ENCODE measurements at places on chromosomes 4 and X.

DNA sequence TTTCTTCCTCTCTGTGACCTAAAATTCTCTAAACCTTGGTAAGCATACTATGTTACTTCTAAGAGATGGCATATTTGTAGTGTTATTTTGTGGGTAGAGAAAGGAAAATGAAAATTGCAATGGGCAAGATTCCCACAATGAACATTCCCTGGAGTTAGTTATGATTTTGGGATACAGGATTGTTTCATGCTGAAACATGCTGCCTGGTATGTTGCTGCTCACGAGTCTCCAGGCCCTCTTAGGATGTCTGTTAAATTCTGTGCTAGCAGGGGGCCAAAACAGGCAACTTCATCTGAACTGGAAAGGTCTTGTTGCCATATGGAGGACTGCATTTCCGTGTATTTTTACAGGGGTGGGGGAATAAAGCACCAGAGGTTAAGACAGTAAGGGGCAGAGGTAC, 18.9 kb upstream of the MSMO1 start:
- DNase-seq, result no peak

DNA sequence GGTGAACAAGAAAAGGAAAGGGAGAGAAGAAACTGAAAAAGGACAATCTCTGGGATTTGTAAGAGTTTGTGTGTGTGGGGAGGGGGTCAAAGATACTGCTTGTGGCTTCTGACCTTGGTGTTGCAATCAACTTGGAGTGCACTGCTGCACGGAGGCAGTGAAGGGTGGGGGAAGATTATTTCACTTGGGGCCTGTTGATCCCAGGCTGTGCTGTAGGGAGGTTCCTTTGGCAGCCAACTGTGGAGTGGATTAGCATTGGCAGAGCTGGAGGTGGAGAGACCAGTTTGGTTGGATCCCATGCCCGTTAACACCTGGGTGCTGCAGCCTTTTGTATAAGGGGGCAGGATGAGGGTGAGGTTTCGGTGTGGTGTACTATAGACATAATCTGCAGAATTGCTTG, 38.2 kb downstream of the AFF1 start:
- no peak for DNase-seq

- DNase-seq, result no peak
Measured at GRCh38 chrX:154998204-154998880, 24.2 kb downstream of the F8 start.

DNA sequence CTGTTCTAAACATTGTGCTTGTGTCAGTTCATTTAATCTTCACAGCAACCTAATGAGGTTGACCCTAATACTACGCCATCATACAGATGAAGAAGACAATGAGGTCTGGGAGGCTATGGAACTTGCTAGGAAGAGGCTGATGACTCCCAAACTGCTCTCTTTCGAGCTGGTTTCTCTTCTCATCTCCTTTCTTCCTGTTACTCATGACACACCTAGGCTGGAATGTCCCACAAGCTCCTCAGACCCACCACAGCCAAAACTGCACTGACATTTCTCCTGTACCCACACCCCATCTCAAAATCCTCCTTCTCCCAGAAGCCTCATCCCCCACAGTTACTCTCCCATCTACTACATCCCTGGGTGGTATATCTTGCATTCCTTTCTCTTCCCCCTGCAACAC, 27.4 kb upstream of the PJA1 start:
- DNase-seq, result no peak

DNA sequence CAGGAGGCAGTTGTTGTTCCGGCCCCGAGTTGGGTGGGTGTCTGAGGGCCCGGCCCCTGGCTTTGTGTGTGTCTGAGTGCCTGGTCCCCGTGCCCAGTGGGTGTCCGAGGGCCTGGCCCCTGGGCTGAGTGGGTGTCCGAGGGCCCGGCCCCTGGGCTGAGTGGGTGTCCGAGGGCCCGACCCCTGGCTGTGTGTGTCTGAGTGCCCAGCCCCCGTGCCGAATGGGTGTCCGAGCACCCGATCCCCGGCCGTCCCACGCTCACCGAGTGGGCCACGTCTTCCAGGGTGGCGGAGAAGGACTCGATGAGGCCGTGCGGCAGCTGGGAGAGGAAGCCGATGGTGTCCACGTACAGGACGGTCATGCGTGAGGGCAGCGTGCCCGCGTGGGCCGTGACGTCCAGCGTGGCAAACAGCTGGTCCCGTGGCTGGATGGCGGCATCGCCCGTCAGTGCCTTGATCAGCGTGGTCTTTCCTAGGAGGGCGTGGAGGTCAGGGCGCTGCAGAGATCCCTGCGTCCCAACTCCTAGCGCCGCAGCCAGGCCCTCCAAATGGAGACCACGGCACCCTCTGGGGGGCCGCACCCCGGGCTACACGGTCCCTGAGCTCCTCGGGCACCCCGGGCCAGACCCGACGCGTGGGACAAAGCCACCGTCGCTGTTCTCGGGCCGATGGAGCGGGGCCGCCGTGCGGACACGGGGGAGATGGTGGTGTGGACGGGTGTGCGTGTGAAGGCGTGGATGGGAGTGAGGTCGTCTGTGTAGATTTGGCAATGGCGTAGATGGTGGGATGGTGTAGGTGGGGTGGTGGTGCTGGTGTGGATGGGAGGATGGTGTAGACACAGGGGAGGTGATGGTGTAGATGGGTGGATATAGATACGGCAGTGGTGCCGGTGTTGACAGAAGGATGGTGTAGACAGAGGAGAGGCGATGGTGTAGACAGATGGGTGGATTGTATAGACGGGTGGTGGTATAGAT, 7.2 kb downstream of the GTPBP6 start:
- DNase-seq, result no peak

DNA sequence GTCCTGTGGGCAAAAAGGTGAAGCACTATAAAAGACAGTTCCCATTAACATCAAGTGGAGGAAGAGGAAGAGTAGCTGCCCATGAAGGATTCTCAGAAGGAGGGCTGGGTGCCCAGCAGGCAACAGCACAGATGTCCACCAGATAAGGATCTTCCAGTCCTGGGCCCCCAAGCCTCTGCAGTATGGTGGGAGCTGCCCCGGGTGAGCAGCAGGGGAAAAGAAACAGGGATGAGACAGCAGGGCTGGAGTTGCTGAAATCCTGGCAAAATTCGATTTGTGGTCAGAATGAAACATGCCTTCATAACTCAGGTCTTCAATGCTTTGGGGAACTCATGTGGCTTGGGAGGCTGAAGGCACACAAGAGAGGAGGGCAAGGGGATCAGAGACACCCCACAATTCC, 94.6 kb downstream of the RASL11B start:
- no peak for DNase-seq

- DNase-seq, result no peak
Measured at GRCh38 chr4:127965803-127966175, 583 bp downstream of the ABHD18 start.

DNA sequence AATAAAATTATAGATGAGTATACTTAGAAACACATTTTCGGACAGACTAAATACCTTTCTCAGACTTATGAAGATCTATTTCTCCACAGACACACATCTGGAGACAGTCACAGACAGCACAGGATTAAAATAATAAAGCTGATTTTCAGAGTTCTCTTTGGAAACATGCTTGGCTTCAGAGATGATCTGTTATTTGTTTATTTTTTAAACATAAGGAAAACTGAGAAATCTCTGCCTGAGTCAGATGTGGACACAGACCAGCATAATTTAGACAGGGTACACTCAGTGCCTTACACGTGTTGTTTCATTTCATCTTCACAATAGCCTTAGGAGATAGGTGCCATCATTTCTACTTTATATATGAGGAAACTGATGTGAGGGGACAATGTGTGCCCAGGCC, 92.1 kb downstream of the SLC9A7 start:
- DNase-seq, result no peak

DNA sequence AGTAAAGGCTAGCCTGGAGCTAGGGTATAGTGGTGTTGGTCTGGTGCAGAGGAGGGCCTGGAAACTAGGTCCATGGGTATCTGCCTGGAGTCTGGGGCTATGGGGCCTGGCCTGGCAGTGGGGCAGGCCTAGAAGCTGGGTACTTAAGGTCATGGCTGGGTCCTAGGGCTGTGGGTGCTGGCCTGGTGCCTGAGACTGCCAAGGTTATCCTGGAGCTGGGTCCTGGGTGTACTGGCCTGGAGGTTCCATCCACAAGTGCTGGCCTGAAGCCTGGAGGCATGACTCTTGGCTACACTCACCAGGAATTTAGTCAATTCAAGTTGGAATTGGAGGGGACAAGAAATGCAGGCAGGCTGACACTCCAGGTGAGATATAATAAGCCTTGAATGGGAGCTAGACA, 108.4 kb upstream of the ZCCHC13 start:
- no peak for DNase-seq

- DNase-seq, result no peak
Measured at GRCh38 chr4:15233264-15233597, 194.6 kb upstream of the C1QTNF7 start.

- DNase-seq, result no peak
Measured at GRCh38 chrX:13937370-13938050, 92.2 kb downstream of the GEMIN8 start.

DNA sequence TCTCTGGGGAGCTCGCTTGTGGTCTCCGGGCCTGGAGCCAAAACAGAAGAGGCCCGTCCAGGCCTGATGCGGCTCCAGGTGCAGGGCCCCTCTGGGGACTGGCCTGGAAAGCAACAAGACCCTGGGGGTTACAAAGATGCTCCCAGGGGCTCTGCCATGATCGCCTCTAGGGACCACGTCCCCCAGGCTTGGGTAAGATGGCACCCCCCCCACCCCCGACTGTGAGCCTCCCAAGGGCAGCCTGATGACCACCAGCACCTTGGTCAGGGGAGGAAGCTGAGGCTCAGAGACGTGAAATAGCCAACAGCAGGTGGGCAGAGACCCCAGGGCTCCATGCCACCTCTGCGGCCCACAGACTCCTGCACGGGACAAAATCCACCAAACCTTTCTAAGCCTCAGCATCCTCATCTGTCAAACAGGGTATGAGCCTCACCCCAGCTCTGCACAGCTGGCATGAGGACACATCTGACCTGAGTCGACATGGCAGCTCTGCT, 25.4 kb downstream of the C4orf50 start:
- DNase-seq, result no peak

GRCh38 chr4:107155366-107155765, 119.3 kb upstream of the DKK2 start:
- no peak for DNase-seq

DNA sequence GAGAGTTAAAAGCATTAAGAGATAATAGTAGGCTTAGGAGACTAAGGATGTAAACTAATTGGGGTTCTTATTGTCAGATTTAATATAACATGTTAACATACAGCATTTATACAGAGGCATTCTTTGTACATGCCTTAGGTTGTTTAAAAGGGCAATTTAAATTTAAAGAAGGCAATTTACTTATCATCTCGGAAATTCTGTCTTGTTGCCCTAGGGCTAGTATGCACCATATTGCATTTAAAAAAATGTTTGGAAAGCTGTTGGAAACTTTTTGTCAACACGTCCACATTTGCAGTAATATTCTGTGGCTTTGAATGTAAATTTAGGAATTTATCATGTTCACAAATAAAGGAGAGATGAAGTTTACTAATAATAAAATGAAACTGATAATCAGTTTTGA, 25.5 kb downstream of the GALNT7 start:
- DNase-seq, result no peak

GRCh38 chr4:77994194-77994721, 62.9 kb upstream of the FRAS1 start:
- DNase-seq, result no peak

- no peak for DNase-seq
Measured at GRCh38 chr4:98098764-98099163, 44.5 kb downstream of the STPG2 start.

DNA sequence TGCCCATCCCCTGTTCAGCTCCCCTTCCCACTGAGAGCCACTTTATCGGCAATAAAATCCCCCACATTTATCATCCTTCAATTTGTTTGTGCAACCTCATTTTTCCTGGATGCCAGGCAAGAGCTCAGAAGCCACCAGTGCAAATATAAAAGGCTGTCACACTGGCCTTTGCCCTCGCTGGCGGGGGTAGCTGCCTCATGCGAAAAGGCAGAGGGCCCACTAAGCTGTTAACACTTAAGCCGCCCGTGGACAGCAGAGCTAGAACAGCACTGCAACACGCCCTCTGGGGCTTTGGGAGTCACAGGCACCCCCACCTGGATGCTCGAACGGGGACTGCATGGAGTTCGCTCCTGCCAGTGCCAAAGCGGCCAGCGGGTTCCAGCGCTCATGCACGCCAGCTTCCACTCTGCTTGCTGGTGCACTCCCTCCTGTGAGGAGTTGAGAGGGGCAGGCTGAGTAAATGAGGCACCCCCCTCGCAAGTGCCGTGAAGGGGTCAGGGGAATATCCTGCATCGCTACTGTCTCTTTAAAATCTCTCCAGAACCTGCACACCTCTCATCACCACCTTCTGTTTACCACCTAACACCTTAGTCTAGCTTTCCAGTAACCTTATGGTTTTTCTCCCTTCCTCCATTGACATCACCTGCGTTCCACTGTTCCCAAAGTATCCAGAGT, 99.5 kb downstream of the SORBS2 start:
- DNase-seq, result no peak

DNA sequence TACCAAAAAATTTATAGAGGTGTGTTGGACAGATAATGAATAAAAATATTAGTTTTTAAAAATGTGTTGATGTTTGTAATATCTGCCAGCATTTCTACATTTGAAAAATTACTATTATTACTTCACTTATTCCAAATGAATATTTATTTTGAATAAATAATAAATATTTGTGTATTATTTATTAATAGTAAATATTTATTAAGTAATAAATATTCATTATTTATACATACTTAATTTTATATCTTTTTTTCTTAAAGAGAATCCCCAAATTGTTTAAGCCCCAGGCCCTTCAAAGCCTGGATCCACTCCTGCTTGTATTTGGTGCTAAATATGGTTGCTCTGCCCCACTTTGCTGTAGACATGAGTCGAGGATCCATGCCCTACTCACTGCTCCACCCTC, 60.5 kb upstream of the HOPX start:
- DNase-seq, result no peak

DNA sequence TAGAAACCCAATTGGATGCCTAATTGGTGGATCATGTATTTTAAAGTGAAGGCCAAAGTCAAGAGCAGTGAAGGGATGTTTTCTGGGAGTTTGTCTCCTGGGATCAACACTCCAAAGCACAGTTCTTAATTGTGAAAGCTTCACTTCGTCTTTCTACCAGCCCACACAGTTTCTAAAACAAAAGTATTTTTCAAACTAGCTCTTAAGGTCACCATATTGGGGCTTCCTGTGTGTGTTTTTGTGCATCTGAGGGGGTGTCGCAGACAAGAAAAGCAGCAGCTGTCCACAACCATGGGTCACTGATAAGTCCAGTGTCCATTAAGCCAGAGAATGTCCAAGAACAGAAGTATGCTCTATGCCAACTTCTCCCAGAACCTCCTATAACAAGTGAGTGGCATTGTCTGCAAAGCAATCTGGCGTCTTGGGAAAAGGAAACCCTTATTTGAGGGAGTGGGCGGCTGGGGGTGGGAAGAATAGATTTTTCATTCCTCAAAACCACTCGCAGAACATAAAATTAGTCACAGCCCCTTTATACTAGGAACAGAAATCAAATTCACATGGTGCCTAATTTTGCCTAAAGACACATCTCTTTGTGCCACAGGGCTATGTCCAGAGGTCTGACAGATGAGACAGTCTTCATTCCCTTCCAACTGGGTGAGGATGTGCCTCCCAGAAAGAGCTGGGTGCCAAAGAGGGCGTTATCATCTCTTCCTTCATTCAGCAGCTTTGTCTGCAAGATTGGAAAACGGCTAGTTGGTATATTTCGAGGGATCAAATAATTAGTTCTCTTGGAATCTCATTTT, 610.4 kb downstream of the BCOR start:
- no peak for DNase-seq
